H4 (cell line): ENCODE measurements at places on chromosomes 7 and 10.

- DNase-seq, result no peak
These were observed 256.4 kb downstream of the ABCA13 start for GRCh38 chr7:48427671-48428070.

DNA sequence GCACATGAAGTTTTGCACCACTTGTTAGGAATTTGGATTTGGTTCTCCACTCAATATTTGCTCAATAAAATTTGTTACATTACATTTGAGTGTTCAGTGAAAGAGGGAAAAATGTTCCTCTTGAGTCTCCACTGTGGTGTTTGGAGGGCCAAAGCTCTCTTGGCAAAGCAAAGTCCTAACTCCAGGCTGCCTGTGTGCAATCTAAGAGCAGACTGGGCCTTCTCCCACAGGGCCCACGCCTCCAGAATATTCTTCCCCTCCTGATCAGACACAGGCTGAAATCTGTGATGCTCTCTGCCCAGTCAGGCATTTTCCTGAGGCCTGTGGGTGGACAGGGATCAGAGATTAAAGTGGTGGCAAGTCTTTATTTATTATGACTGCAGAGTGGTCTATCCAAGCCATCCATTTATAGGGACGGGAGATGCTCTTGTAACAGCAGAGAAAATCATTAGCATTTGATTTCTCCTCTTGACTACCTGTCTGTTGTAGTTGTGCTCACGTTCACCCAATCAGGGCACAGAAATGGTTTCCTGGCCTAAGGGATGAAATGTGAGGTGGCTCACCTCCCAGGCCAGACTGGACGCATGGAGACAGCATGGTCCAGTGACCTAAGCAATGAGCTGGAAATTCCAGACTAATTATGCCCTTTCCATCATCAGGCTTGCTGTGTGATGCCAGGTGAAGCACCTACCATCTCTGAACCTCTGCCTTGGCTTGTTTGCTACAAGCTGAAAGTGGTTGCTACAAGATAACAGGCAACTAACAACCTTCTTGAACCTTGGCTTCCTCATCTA lies 147.1 kb upstream of the NRBF2 start:
- no peak for DNase-seq

DNA sequence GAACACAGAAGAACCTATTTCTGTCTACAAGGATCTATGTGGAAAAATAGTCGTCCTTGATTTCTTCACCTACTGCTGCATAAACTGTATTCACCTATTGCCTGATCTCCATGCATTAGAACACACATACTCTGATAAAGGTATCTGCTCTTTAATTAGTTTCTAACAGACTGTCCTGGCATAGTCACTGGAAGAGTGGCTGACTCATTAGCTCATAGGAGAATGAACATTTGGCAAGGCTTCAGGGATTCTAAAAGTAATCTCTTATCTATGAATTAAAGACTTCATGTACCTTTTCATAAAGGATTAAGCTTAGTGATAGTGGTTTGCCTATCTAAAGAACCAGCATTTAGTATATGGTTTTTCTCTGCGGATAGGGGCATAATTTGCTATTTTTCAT lies 4.1 kb downstream of the NHLRC2 start:
- DNase-seq, result no peak

GRCh38 chr10:70193391-70193844 lies 23.1 kb upstream of the SAR1A start:
- DNase-seq, result no peak

DNA sequence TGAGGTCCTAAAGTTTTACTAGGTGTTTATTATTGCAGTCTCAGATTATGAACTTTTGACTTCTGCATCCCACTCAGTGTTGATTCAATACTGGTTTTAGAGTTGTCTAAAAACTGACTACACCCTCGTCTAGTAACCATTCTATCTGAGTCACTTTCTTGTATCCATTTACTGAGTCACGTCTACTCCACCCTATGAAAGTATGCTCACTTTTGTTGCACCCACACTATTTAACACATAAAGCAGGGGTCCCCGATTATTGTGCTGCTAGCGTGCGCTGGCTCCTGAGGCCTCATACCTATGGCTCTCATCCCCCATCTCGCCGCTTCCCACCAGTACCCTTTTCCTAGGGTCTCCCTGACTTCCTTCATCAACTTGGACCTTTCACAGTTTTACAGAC lies 2.0 kb downstream of the SAMD9 start:
- DNase-seq, result peak; percentile 48

DNA sequence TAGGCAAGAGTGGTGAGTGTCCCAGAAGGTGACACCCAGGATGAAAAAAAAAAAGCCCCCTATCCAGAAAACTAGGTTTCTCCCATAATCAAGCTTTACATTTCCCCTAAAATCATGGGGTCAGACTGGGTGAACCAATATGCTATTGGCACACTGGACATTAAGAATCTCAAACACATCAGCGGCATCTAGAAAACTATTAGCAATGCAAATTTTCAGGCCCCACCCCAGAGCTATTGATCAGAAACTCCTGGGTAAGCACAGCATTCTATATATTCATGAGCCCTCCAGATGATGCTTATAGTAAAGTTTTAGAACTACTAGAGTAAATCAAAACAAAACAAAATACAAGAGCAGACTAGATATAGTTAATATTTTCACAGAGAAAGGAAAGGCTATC lies 36.4 kb downstream of the IQUB start:
- no peak for DNase-seq

GRCh38 chr7:122143376-122143750 lies 686 bp downstream of the AASS start:
- DNase-seq, result peak; percentile 20

- DNase-seq, result no peak
These were observed 297.6 kb downstream of the MTERF1 start for GRCh38 chr7:91582799-91583477.

DNA sequence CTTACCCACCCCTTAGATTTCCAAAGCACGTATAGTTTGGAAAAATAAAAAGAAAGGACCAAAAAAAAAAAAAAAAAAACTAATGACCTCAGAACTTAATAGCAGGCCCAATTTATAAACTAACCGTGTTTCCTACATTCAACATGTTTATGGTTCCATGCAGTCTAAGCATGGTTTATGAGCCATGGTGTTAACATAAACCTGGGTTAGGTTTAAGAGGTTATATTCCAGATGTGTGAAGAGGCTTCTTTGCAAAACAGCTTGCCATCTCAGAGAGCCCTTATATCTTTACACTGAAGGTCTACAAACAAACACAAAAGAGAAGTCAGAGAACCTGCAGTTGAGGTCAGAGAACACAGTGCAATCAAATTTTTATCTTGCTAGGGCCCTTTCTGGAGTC lies 15.8 kb downstream of the TMEM254 start:
- DNase-seq, result no peak

DNA sequence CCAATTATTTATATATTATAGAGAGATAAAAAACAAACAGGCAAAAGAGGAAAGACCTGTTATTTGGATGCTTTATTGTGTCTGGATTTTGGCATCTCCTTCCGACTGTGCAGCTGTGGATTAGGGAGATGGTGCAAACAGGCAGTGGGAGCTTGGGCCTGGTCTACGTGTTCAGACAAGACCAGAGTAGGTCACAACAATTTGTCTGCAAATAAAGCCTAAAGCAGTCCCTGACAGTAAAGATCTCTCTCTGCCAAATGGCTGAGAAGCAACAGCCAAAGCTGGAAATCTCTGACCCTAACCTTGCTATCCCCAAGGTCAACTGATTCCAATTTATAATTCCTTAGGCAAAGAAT lies 82.0 kb downstream of the ABLIM1 start:
- no peak for DNase-seq

GRCh38 chr10:35460852-35461460 lies 124.6 kb downstream of the CCNY start:
- DNase-seq, result no peak

- DNase-seq, result no peak
These were observed 123.1 kb downstream of the DKK1 start for GRCh38 chr10:52437205-52437646.

DNA sequence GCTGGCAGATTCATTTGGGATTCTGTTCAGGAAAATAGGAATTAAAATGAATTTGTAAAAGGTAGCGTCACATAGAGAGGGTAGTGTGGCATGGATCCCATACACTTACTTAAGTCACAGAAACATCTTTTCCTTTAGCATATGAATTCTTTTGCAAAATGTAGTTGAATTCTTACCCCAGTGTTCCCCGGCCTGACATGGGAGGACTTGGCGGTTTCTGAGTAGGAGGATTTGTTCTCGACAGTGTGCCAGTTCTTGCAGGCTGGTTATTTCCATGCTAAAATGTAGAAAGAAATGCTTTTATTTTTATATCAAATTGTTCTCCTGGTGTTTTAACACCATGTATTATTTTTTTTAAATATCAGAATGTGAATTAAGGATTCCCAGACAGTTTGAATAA lies 72.6 kb downstream of the PDSS1 start:
- DNase-seq, result no peak

DNA sequence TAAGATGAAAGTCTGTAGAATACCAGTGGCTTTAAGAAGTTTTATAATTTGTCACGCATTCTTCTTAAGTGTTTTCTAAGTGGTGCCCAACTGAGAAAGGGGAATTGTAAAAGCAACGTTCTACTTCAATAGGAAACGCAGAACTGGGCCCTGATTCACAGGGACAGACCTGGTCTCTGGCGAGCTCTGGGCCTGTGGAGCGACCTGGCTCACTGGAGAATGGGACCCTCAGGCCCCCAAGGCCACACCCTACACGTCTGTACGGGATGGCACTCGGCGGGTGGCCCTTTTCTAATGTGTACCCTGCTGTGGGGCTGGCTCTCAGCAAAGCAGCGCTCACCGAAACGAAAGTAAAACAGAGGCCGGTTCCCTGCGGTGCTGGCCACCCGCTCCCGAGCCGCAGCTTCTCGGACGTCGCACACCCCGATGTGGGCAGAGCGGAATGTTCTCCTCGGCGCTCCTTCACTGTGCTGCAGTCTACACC lies 205.0 kb downstream of the DIP2C start:
- DNase-seq, result peak; percentile 16

DNA sequence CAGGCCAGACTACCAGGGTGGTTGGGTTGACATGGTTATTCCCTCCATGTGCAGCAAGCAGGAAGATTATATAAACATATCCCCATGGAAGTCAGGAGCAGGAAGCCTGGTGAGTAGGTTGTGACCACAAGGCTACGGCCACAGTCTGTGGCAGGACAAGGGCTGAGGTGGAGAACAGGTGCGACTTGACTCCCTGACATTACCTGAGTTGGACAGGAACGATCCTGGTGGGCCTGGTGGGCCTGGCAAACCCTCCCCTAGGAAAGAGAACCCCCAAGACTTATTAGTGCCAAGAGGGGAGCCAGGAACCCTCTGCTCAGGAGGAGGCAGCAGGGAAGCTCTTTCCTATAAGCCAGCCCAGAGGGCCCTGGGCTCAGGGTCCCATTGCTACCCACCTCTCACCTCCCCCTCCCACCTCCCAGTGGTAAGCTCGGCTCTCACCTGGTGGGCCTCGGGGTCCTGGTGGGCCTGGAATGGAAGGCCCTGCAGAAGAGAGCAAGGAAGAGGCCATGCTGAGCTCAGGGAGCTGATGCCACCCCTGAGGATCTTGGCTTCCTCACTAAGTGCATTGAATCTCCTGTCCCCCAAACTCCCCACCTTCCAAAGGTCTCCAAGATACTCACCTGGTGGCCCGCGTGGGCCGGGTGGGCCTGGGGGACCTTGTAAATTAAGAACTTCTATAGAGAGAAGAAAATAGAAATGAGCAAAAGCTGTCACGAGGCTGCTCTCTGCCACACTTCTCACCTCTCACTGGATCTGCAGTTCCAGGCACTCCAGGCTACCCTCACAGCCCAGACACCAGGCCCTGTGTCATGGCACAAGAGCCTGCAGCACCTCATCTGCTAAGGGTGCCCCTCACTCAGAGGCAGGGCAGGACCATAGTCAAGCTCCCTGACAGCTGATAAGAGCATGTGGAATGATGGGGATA lies 44.6 kb downstream of the COL17A1 start:
- no peak for DNase-seq

- DNase-seq, result peak; percentile 3
These were observed 657.8 kb downstream of the SORCS1 start for GRCh38 chr10:106506526-106507283.

- no peak for DNase-seq
These were observed 156.0 kb downstream of the ZNF33B start for GRCh38 chr10:42482411-42482810.

- no peak for DNase-seq
These were observed 10.0 kb downstream of the MTURN start for GRCh38 chr7:30144657-30145306.

DNA sequence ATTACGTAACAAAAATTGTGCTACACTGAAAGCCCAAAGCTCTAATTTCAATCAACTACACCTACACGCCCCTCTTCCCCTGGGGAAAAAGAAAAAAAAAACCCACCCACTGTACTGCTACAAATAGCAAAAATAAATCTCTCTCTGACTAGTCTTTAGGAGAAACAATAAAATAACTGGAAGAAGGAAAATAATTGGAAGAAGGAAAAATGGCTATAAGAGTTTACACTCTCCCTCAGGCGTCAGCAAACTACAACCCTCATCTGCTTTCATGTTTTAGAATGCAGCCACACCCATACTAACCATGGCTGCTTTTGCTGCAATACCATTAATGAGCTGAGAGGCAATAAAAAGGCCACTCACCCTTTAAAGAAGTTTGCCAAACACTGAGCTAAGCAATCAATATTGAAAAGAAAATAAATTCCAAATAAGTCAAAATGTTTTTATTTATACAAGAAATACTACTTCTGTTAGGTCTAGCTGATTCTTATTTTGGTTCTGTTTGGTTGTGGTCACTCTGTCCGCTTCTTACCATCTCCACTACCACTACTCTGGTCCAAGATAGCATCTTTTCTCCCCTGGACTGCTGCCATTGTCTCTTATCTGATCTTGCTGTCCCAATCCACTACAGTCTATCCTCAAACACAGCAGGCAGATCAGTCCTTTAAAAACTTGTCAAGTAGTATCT lies 3.8 kb downstream of the MINDY3 start:
- DNase-seq, result no peak

DNA sequence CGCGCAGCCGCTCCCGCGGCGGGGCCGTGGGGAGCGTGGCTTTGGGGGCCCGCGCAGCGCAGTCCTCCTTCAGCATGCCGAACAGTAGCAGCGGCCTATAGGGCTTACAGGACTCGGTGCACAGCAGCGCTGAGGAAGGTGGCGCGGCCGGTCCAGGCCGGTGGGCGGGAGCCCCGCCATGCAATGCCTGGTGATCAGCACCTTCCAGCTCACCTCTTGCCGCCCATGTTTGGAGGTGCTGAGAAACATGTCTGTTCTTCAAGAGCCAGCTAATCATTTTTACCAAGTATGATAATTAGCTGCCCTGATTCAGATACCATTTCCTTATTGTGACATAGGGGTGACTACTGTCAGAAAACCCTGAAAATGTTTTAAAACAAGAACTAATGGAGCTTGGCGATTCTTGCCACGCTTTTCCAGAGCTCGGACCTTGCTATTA lies 33.5 kb upstream of the SFTPD start:
- no peak for DNase-seq
